ENCODE measurements at places on chromosomes 6 and 20. TPM values are rescaled to one million over a fixed set of nuclear protein-coding genes. Genes with fewer than 3 reads are reported as not detected.

Gene OPRM1
- total RNA-seq, result not detected

- H3K4me1 ChIP-seq, result no peaks in the 10 kb centered on the region
- H3K27ac ChIP-seq, result no peak overlapping the region
- H3K36me3 ChIP-seq, result no peaks in the 10 kb centered on the region
- H3K27me3 ChIP-seq, result no peaks in the 10 kb centered on the region
- no peak overlapping the region for H3K4me3 ChIP-seq
- no peak for DNase-seq
Measured at GRCh38 chr20:58610071-58610800, 40.8 kb upstream of the STX16 start.

DNA sequence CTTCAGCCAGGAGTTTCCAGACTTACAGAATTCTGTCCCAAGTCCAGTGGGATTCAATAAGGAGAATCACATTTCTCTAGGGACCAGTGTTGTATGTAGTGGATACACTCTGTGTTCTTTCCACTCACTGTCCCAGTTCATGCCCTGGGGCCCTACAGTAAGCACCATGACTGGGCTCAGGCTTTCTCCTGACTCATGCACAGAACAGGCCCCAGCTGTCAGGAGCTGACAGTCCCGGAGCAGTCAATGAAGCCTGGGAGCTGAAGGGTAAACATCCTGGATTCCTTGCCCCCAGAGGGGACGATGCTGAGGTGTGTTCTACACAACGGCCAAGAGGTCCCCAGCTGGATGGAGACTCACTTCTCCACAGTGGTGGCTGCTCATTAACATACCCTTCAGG lies 40.2 kb upstream of the LRFN2 start:
- H3K4me3 ChIP-seq, result no peak overlapping the region
- H3K27me3 ChIP-seq, result no peaks in the 10 kb centered on the region
- H3K4me1 ChIP-seq, result no peaks in the 10 kb centered on the region
- no peaks in the 10 kb centered on the region for H3K36me3 ChIP-seq
- no peak overlapping the region for H3K27ac ChIP-seq

Gene WFDC11
- not detected for total RNA-seq

Gene RSPH9
- not detected for total RNA-seq
